NAMALWA (cell line): ENCODE measurements at places on chromosomes 2 and 18.

- DNase-seq, result no peak
Measured at GRCh38 chr2:223528036-223528435, 74.1 kb downstream of the SCG2 start.

DNA sequence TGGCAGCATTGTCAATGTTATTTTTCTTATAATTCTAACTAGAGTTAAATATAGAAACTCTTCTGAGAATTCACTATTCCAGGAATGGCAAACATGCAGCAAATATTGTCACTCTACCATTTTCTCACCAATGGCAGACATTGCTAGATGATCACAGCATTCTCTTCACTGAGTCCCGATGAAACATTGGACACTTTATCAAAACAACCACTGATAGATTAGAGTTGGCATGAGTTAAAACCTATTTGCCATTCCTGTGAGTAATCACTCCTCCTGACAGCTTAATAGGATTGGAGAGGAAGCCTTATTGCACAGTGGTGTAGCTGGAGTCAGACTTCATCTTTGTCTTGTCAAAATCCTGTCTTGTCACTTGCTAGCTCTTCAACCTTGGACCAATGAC lies 163.9 kb upstream of the THUMPD2 start:
- DNase-seq, result no peak

DNA sequence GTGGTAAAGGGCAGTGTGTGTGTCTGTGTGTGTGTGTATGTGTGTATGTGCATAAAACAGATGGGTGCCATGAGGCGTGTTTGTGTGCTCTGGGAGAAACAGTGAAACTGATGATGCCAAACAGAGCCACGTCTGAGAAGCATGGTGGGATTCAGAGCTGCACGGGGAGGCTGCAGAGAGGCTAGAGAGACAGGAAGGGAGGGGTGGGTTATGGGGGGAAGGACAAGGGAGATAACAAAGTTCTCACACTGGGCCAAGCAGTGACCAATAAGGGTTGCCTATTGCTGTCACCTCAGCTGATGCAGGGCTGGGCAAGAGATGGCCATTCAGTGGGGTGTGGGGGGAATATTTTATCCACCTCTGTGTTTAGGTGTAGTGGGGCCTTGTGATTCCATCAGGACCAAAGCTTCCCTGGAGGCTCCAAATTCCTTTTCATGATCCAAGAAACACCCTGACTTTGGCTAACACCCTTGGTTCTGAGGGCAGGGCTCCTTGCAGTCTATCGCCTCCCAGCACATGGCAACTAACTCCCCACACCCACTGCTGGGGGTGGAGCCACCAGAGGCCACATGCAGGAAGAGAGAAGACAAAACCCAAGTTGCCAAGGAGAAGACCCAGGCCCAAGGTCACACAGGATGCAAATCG lies 54.2 kb upstream of the POMC start:
- no peak for DNase-seq

DNA sequence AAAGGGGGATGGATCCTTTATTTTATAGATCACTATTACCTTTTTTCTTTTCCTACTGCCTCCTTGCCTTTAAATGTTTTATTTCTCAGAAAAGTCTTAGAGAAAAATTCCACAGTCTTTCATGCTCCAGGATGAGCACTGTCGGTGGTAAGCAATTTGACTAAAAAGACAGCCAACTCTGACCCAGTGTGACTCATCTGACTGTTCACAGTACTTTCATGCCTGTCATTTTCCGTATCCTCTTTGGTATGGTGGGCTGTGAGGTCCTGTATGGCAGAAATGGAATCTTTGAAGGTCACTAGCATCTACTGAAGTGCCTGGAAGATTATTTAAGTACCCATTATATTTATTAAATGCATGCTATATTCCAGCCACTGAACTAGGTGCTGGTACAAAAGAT lies 2.1 kb upstream of the RFTN2 start:
- DNase-seq, result no peak

- peak; percentile 58 for DNase-seq
Measured at GRCh38 chr2:160022162-160022561, 40.3 kb downstream of the PLA2R1 start.

- DNase-seq, result no peak
Measured at GRCh38 chr2:11315074-11315705, 29.2 kb downstream of the ROCK2 start.

DNA sequence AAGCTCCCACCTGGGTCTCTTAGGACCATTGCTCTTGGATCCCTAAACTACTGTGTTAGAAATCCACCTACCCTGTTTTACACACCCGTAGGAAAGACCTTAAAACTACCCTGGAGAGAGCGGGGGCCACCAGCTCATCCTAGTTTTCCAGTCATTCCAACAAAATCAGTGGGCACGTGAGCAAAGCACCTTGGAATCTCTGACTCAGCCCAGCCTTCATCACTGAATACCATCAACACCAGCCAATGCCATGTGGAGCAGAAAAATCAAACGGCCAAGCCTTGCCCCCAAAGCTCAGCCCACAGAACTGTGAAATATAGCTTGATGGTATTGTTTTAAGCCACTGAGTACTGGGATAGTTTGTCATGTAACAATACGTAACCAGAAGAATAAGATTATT lies 449.7 kb upstream of the CHAC2 start:
- no peak for DNase-seq

GRCh38 chr2:69993048-69993565 lies 31.7 kb upstream of the ASPRV1 start:
- DNase-seq, result no peak

DNA sequence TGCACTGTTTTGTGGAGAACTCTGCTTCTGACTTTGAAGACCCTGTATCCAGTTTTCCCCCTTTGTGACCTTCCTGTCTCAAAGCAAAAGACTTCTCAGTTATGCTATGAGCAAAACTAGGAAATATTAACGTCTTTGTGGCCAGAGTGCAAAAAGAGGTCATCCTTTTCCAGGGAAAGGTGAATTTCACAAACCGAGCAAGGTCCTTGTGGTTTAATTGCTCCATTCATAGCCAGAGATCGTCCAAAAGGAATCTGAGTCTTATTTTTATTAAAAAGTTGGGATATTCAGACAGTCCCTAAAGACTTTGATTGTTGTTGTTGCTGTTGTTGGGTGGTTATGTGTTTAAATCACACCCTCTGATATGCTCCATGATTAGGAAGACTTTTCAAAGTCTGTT lies 77.4 kb downstream of the NAB1 start:
- DNase-seq, result no peak

DNA sequence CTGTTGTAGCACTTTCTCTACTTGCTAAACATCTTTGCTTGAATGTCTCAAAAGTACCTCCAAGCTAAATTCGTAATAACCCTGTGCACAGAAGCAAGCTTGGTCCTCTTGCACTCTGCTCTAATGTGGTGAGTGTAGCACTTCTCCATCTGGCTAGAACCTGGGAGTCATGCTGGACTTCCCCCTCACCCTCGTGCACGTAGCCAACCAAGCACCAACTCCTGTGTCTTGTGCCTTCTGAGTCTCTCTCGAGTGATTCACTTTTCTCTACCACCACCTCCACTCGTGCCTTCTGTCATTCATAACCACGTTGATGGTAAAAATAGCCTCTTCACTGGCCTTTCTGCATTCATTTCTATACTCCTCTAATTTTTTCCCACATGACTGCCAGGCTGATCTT lies 91.9 kb upstream of the KCNE4 start:
- DNase-seq, result no peak

- peak; percentile 74 for DNase-seq
Measured at GRCh38 chr2:85750587-85751575, 2.9 kb upstream of the ATOH8 start.

DNA sequence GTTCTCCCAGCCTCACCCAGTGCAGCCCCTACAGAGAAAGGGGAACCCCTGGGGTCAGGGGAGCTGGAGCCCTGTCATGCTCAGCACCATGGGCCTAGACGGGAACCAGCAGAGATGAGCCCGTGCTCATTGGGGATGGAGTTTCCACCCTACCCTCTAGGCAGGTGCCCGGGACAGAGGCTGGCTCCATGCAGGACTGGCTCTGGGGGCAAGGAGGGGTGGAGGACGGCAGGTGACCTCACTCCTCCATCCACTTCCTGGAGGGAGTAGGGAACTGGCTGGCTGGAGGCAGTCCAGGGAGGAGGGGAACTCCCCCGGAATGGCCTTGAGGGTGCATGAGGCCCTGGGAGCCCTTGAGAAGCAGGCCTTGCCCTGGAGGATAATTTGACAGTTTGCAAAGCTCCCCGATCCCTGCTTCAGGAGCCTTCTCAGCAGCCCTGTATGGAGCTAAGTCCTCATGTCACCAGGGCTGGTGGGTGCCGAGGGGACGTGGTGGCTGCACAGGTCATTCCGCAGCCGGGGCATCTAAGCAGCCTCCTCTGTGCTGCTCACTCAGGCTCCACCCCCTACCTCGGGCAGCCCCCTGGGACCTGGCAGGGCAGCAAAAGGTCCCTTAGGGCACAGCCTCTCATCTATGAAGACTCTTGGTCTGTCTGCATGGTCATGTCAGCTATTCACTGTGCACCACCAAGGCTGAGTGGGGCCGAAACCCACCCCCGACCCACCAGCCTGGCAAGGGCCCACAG lies 2.1 kb downstream of the NEURL3 start:
- no peak for DNase-seq

DNA sequence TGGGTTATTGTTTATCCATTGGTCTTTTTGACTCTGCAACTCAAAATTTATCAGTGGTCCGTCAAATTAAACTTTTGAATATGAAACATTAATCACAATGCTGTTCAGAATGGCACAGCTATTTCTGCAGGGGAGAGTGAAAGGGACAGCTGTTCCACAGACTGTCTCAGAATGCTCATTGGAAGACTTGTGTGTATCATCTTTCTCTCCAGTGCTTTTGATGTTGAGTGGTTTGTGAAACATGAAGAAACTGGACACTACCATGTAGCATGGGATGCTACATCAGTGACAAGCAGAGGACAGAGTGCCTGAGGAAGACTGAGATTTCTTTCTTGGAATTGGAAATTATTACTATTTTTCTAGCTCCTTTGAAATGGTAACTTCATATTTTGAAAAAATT lies 115.7 kb downstream of the PLCL1 start:
- DNase-seq, result no peak

DNA sequence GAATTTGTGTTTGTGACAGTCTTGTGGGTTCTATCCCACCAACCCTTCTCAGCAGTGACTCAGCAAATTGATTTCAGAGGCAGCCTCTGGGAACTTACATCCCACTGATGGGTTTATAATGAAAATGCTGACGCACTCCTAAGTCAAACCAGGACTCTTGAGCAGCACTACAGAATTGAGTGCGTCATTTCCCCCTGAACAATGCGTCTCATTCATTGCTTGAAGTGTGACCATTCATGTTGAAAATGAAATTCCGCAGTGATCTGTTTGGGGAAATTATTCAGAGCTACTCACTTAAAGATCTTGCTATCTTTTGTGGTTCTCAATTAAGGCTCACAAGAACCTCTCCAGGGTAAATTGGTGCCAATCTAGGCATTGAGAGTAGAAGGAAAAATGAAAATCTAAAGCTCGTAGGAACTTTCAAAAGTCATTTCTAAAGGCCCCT lies 417.7 kb upstream of the SLC14A2 start:
- DNase-seq, result no peak

DNA sequence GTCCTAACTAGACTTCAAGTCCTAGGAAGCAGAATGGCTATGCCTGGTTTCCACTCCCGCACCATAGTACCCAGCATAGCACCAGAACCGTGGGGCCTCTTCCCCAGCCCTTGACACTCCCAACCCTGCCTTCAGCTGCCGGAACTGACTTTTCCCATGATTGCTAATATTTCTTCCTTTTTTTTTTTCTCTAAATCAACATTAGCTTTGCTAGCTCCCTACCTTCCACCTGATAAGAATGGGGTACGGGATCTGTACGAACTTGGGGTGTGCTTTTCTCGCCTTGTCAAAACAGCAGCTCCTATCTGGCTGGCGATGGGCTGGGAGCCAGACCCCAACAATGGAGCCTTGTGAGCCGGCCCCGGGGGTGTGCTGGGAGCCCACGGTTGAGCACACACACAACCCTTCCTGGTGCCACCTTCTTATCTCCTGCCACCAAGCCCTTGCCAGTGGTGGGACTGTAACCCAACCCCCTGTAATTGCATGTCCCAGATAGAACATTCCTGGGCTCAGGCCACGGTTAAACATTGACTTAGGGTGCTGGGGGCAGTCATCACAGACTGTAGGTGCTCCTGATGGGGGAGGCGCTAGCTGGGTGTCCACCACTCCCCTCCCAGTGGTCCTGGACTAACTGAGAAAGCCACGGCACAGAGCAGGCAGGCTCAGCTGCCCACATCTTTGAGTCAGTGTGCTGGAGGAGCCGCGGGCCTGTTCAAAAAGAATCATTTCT lies 213.0 kb upstream of the HAAO start:
- no peak for DNase-seq

DNA sequence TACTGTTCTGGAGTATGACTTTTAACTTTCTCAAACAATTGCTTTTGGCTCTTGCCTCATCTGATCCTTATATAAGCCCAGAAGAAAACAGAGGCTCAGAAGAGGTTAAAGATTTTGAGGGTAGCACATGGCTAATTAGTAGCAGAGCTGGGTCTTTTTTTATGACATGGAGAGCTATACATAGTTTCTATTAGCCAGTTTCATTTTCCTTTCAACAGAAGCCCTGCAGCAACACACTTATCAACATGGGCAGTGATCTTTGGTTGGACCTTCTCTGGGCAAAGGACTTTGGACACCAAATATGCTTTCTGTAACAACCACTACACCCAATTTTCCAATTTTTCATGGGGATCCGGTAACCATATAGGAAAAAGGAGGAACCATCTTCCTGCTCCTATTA lies 64.9 kb downstream of the NCKAP5 start:
- no peak for DNase-seq

DNA sequence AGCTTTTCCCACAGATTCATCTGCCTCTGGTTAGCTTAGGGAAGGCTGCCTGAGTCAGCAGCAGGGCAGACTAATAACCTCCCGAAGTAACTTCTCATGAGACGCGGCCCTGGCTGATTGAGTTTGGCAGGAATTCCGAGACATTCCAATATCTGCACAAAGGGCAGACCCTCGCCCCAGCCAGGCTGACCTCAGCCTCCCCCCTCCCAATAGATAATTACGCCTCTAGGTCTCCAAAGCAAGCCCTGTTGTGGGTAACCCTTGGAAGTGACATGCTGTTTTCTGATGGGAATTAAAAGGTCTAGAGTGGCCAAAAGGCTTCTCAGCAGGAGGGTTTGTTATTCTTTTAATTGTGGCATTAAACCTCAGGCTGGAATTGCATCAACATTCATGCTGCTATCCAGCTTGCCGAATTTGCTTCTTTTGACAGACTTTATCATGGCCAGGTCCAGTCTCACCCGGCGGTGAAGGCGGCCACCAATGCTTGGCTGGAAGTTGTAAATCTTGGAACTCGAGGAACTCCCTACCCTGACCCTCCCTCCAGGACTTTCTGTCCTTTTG lies 98.0 kb upstream of the SLC14A2 start:
- no peak for DNase-seq

DNA sequence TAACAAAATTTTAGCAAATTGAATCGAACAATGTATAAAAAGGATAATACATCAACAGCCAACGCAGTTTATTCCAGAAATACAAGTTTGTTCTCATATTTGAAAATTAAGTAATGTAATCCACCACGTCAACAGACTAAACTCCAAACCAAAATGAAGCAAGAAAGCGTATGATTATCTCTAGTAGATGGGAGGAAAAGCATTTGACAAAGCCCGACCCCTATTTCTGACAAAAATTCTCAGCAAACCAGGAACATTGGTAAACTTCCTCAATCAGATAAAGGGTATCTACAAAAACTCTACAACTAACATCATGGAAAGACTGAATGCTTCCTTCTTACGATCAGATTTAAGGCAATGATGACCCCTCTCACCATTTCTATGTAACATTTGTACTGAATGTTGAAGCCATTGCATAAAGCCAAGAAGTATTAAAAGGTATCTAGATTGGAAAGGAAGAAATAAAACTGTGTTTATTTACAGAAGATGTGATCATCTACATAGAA lies 34.3 kb upstream of the MYCN start:
- no peak for DNase-seq

- no peak for DNase-seq
Measured at GRCh38 chr2:224885291-224885690, 157.0 kb downstream of the DOCK10 start.
